ENCODE measurements at places on chromosomes 16 and 17. TPM values are rescaled to one million over a fixed set of nuclear protein-coding genes. Genes with fewer than 3 reads are reported as not detected.

Gene NEUROD2
- not detected for total RNA-seq

Gene HSD17B2
- not detected for total RNA-seq

Gene SLC13A2
- not detected for total RNA-seq

GRCh38 chr16:11105038-11105903, 150.7 kb downstream of the SOCS1 start:
- peaks cover 28% of the 10 kb centered on the region for H3K4me1 ChIP-seq
- no peak for DNase-seq
- no peaks in the 10 kb centered on the region for H3K36me3 ChIP-seq
- no peak overlapping the region for H3K4me3 ChIP-seq
- no peaks in the 10 kb centered on the region for H3K27me3 ChIP-seq

Gene ADORA2B
- 0.25 TPM for total RNA-seq

Gene PIRT
- not detected for total RNA-seq

GRCh38 chr17:77332981-77333685, 192.4 kb downstream of the SEC14L1 start:
- H3K27me3 ChIP-seq: no peaks in the 10 kb centered on the region
- DNase-seq: no peak
- H3K27ac ChIP-seq: peak overlapping the region; percentile 43
- peaks cover 57% of the 10 kb centered on the region for H3K4me1 ChIP-seq

GRCh38 chr17:37779554-37779953, 34.7 kb upstream of the HNF1B start:
- H3K4me3 ChIP-seq: no peak overlapping the region
- H3K27me3 ChIP-seq: no peaks in the 10 kb centered on the region
- no peak overlapping the region for H3K27ac ChIP-seq
- no peaks in the 10 kb centered on the region for H3K36me3 ChIP-seq

DNA sequence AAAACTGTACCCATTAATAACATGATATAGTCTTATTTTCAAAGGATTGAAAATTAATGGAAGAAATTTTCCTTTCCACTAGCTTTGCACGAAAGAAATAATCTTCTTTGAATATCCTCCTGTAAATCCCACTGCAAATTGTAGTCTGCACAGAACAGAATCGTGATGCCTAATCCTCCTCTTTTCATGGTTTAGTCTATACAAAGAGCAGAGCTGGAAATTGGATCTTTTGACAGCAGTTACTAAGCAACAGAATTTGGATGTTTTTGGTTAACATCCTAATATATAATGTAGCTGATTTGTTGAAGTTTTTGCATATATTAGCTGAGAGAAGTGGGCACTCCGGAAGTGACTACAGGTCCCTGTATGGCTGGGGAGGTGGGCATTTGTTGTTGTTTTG, 98.6 kb downstream of the WNT3 start:
- H3K36me3 ChIP-seq: peaks cover 10% of the 10 kb centered on the region
- H3K4me1 ChIP-seq: no peaks in the 10 kb centered on the region
- H3K4me3 ChIP-seq: no peak overlapping the region

Gene ST6GALNAC1
- 12.7 TPM for total RNA-seq

GRCh38 chr17:8133941-8134340, 10.0 kb upstream of the HES7 start:
- H3K27ac ChIP-seq: no peak overlapping the region
- no peaks in the 10 kb centered on the region for H3K36me3 ChIP-seq
- H3K4me3 ChIP-seq: no peak overlapping the region
- no peaks in the 10 kb centered on the region for H3K27me3 ChIP-seq
- peaks cover 10% of the 10 kb centered on the region for H3K4me1 ChIP-seq

GRCh38 chr17:17140590-17140980, 65.5 kb downstream of the PLD6 start:
- no peaks in the 10 kb centered on the region for H3K27me3 ChIP-seq
- DNase-seq: no peak
- no peak overlapping the region for H3K27ac ChIP-seq

Gene UMOD
- not detected for total RNA-seq

GRCh38 chr16:17457513-17457912, 13.2 kb downstream of the XYLT1 start:
- no peaks in the 10 kb centered on the region for H3K27me3 ChIP-seq
- H3K4me1 ChIP-seq: peaks cover 11% of the 10 kb centered on the region
- H3K27ac ChIP-seq: no peak overlapping the region
- DNase-seq: no peak
- H3K4me3 ChIP-seq: no peak overlapping the region
- H3K36me3 ChIP-seq: no peaks in the 10 kb centered on the region

GRCh38 chr17:79722787-79723186, 8.0 kb upstream of the ENPP7 start:
- H3K4me3 ChIP-seq: no peak overlapping the region
- H3K4me1 ChIP-seq: peaks cover under 1% of the 10 kb centered on the region
- no peaks in the 10 kb centered on the region for H3K36me3 ChIP-seq
- no peak overlapping the region for H3K27ac ChIP-seq

Gene OTOA
- total RNA-seq: 0.11 TPM

GRCh38 chr16:27113341-27113841, 46.7 kb downstream of the C16orf82 start:
- no peak overlapping the region for H3K27ac ChIP-seq
- DNase-seq: no peak
- no peaks in the 10 kb centered on the region for H3K27me3 ChIP-seq
- peaks cover 7% of the 10 kb centered on the region for H3K4me1 ChIP-seq
- no peak overlapping the region for H3K4me3 ChIP-seq

DNA sequence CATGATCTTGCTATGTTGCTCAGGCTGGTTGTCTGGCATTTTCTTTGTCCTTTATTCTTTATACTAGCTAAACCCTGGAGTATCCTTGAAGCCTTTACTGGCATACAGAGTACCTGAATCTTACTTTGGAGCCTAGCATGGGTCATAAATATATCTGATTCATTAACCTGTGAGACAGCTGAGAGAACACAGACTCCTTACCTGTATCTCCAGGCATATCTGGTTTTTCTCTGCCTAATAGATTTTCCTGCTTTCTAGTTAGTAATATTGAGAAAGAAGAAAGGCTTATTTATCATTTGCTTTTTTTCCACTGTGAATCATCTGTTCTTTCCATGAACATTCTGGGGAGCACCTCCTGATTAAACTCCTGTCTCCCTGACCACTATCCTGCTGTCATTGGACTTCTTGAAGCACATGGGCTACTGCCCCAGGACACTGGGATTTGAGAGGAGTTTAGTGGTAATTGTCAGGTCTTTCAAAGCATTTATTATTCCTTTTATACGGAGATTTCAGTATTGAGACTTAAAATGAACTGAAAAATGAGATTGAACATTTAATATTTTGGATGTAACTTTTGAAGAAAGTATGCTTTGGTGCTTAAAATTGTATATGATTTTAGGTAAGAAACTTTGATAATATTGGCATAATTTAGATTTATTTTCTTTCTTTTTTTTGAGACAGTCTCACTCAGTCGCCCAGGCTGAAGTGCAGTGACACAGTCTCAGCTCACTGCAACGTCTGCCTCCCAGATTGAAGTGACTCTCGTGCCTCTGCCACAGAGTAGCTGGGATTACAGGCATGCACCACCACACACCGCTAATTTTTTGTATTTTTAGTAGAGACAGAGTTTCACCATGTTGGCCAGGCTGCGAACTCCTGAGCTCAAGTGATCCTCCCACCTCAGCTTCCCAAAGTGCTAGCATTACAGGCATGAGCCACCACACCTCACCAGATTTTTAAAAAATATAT, 8.6 kb downstream of the PDP2 start:
- no peak overlapping the region for H3K4me3 ChIP-seq
- no peaks in the 10 kb centered on the region for H3K27me3 ChIP-seq
- no peak overlapping the region for H3K27ac ChIP-seq
- no peak for DNase-seq
- H3K36me3 ChIP-seq: peaks cover 21% of the 10 kb centered on the region

Gene NPIPB8
- total RNA-seq: not detected

DNA sequence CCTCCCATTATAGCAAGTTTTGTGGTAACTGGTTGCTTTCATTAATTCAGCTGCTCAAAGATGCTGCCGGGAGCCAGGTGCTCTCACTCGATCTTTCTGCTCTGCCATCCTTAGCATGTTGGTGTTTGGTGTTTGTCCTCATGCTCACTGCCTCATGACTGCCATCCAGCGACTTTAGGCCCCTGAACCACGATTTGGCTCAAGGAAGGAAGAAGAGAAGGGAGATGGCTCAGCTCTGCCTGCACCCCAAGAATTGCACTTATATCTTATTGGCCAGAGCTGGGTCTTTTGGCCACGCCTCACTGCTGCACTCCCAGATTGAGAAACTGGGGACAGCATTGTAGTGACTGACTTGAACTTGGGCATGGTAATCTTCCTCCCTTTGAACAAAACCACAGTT, 52.7 kb downstream of the ARSG start:
- H3K27ac ChIP-seq: peak overlapping the region; percentile 39
- H3K4me1 ChIP-seq: peaks cover 65% of the 10 kb centered on the region
- no peaks in the 10 kb centered on the region for H3K36me3 ChIP-seq
- H3K4me3 ChIP-seq: no peak overlapping the region
- no peak for DNase-seq
- H3K27me3 ChIP-seq: no peaks in the 10 kb centered on the region

Gene CSH1
- not detected for total RNA-seq

Gene GCGR
- total RNA-seq: not detected

- no peak overlapping the region for H3K27ac ChIP-seq
- no peak for DNase-seq
- no peaks in the 10 kb centered on the region for H3K4me1 ChIP-seq
- no peaks in the 10 kb centered on the region for H3K36me3 ChIP-seq
Observed at GRCh38 chr16:83994087-83994486, 26.0 kb downstream of the NECAB2 start.

Gene TBC1D3H
- total RNA-seq: not detected

DNA sequence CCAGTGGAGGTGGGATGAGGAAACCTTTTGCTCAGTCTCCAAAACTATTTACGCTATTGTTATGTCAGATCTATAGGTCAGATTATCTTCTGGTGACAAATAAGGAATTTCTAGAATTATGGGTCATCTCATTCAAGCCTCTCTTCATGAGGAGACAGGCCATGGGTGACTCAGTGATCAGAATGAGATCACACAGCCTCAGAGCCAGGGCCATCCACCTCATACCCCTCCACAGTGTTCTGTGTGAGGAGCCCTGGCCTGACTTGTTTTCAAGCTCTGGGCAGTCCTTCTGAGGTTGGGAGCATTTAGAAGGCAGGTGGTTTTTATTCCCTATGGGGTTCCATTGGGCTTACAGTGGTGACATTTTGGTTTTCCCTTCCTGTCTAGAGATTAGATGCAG, 26.5 kb downstream of the YPEL2 start:
- no peak overlapping the region for H3K4me3 ChIP-seq
- H3K27me3 ChIP-seq: no peaks in the 10 kb centered on the region
- no peaks in the 10 kb centered on the region for H3K36me3 ChIP-seq
- H3K27ac ChIP-seq: no peak overlapping the region
- DNase-seq: no peak
- H3K4me1 ChIP-seq: peaks cover 49% of the 10 kb centered on the region

- no peak overlapping the region for H3K4me3 ChIP-seq
- peak overlapping the region; percentile 40 for H3K27ac ChIP-seq
- H3K4me1 ChIP-seq: peaks cover 98% of the 10 kb centered on the region
Observed at GRCh38 chr17:46154151-46154816, 38.9 kb downstream of the KANSL1 start.

Gene FAM171A2
- total RNA-seq: 0.72 TPM

DNA sequence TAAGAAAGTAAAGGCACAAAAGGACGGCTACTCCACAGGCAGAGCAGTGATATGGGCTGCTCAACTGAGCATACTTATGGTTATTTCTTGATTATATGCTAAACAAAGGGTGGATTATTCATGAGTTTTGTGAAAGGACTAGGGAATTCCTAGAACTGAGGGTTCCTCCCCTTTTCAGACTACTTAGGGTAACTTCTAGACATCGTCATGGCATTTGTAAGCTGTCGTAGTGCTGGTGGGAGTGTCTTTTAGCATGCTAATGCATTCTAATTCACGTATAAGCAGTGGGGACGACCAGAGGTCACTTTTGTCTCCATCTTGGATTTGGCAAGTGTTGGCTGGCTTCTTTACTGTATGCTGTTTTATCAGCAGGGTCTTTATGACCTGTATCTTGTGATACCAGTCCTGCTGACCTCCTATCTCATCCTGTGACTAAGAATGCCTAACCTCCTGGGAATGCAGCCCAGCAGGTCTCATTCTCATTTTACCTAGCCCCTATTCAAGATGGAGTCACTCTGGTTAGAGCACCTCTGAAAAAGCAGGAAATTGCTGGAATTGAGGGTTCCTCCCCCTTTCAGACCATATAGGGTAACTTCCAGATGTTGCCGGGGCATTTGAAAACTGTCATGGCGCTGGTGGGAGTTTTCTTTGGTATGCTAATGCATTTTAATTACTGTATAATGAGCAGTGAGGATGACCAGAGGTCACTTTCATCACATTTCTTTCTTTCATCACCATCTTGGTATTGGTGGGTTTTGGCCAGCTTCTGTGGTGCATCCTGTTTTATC, 388.5 kb downstream of the XYLT1 start:
- no peak overlapping the region for H3K27ac ChIP-seq
- no peaks in the 10 kb centered on the region for H3K4me1 ChIP-seq

GRCh38 chr16:67766291-67766690, 40.1 kb downstream of the RANBP10 start:
- peaks cover under 1% of the 10 kb centered on the region for H3K4me1 ChIP-seq
- no peak overlapping the region for H3K4me3 ChIP-seq
- H3K27ac ChIP-seq: no peak overlapping the region

GRCh38 chr17:36195434-36196130, 976 bp downstream of the CCL3L1 start:
- no peak overlapping the region for H3K4me3 ChIP-seq
- no peaks in the 10 kb centered on the region for H3K27me3 ChIP-seq
- no peak for DNase-seq
- no peaks in the 10 kb centered on the region for H3K4me1 ChIP-seq
- no peaks in the 10 kb centered on the region for H3K36me3 ChIP-seq
- H3K27ac ChIP-seq: no peak overlapping the region

GRCh38 chr17:35052780-35053179, 10.7 kb downstream of the RFFL start:
- peaks cover 94% of the 10 kb centered on the region for H3K4me1 ChIP-seq
- no peak overlapping the region for H3K4me3 ChIP-seq
- no peaks in the 10 kb centered on the region for H3K27me3 ChIP-seq
- peak overlapping the region; percentile 60 for H3K27ac ChIP-seq
- no peaks in the 10 kb centered on the region for H3K36me3 ChIP-seq
- no peak for DNase-seq

- H3K36me3 ChIP-seq: no peaks in the 10 kb centered on the region
- no peak overlapping the region for H3K4me3 ChIP-seq
- no peaks in the 10 kb centered on the region for H3K27me3 ChIP-seq
Observed at GRCh38 chr17:17297217-17297616, 6.0 kb upstream of the NT5M start.
